ENCODE measurements at places on chromosomes 1 and 21.
A peak's percentile ranks its signal among the peaks of the same experiment; 100 is the strongest.

DNA sequence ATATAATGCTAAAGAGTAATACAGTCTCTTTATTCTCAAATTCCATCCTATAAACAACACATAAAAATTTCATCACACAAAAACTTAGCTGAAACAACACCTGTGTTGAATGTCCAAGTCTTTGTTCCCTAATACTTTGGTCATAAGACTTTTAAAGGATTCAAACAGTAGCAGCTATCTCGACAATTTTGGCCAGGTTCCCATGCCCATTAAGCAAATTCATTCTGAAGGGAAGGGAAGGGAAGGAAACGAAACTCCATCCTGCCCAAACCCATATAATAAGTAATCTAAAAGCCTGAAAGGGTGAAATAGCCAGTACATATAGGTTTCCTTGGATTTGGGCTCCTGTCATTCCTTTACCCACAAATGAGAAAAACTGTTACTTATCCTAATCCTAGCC is 7.5 kb downstream of the IVNS1ABP start:
- no peak for DNase-seq

GRCh38 chr1:210360852-210361477 is 32.3 kb downstream of the HHAT start:
- DNase-seq: peak; percentile 78

DNA sequence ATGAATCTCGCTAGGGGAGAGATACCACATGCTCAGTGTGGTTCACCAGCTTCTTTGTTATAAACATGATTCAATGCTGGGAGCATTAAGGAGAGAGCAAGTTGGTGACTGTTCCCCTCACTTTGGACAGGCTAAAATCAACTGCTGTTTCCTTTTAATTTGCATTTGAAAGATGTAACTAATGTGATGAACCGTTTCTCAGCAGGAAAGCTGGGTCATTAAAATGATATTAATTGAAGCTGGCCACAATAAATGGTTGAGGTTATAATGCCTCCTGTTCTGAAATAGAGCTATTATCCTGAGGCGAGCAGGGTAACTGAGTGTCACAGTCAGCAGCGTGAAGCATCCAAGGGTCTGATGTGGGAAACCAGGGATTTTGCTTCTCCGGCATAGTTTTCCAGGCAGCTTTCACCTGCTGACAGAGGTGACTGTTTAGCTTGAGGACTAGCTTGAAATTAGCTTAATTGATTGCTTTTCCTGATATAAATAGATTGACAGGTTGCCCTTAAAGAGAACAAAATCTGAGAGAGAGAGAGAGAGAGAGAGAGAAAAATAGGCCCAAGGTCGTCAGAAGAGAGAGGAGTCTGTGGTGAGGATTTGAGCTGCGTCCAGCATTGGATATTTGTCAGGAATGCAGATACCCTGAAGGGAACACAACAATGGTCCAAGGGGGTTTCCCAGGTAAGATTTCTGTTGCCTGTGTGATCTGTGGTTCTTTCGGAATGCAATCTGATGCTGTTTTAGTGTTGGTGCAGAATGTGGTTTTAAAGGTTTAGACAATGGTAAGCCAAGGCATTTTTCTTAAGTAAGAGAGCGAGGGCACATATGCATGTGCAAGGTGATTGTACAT is 209.7 kb downstream of the PATJ start:
- no peak for DNase-seq

GRCh38 chr1:162985816-162986435 is 83.2 kb upstream of the RGS4 start:
- no peak for DNase-seq

DNA sequence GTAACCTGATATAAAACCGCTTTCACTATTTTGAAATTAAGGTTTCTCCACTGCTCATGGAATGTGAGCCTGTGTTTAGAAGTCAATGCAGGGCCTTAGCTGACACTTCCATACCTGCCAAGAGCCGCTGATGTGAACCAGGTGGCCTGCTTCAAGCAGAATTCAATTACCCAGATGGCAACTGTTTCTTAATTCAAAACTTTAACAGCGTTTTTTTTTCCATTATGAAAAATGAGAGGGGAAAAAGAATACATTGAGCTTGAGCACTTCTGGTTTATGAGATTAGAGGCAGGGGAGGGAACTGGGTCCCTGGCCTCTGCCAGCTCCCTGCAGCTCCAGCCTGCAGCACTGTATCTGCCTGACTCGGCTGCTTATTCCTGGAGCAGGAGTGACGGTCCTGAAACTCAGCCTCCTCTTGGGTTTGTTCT is 7.7 kb upstream of the ATP1A1 start:
- DNase-seq: no peak

DNA sequence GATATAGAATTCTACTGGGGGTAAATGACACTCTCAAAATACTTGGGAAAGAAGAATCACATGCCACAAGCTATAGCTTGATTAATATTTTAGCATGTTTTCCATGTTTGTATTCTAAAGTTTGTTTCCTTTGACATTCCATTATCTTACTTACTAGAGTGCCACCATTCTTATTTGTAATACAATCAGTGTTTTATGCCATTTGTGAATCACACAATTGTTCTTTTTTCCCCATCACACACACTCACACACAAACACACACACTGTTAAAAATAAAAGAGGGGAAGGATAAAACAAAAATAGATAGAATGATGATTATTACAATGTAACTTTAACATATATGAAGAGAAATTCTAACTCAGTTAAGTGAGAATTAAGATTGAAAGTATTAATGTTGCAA is 16.0 kb upstream of the TEKT2 start:
- DNase-seq: peak; percentile 41

DNA sequence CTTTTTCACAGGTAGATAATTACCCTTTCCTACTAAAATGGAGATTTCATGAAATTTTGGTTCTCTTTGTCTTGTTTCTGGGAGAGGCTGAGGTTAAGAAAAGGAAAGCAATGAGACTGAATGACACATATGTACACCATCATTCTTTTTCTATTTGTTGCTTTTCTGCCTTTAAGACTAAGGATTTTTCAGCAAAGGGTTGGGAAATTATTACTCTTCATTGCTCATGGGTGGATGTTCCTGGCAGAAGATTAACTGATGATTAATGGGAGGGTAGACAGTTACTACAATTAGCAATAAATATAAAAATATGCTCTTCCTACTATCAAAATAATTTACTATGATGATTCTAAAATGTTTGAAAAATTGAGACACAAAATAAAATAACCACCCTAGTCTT is 316.5 kb upstream of the USP24 start:
- DNase-seq: no peak

- no peak for DNase-seq
These were observed 42.0 kb downstream of the ZBTB18 start for GRCh38 chr1:244092964-244093638.

- DNase-seq: peak; percentile 57
These were observed 42.0 kb downstream of the TMEM51 start for GRCh38 chr1:15195420-15196052.

GRCh38 chr1:231421971-231422797 is at the start of gene EGLN1:
EGLN1 (minus strand) TSS chr1:231422287; CDS start chr1:231421888, 399 bp downstream.
- DNase-seq: peak; percentile 83

- peak; percentile 42 for DNase-seq
These were observed 17.8 kb downstream of the AADACL4 start for GRCh38 chr1:12661606-12662219.

GRCh38 chr1:92503926-92504285 is 17.2 kb upstream of the GFI1 start:
- no peak for DNase-seq

- DNase-seq: no peak
These were observed 42.3 kb downstream of the DUSP10 start for GRCh38 chr1:221699577-221699976.

GRCh38 chr1:37469386-37469785 is 5.0 kb upstream of the ZC3H12A start:
- no peak for DNase-seq

- no peak for DNase-seq
These were observed 911 bp downstream of the LMO4 start for GRCh38 chr1:87329526-87330056.

DNA sequence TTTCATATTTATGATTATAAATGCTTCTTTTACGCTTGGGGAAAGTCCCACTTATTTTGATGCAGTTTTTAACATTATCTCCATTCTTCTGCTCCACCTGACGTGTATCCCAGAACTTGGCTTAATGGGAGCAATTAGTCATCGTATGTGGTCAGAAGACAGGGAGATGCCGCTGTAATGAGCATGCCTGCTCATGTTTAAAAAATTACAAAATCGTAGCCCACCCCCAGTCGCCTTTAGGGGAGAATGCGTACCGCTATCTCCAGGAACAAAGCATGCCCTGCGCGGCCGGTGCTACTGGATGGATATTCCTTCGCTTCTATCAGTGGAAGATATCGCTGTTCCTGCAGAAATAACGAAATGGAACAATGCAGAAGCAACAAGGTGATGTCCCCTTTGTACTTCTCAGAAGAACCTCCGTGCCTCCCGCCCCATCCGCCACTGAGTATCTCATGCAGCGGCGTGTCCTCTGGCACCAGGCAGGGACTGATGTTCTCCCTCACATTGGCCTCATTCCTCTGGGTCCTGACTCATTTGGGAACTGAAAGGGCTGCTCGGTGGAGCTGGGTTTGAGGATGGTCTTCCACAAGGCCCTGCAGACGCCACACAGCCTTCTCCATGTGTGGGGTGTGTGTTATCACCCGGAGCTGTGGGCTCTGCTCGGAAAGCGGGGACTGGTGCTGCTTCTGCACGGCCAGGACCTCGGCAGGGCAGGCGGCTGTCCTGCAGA is 116.3 kb upstream of the COL6A1 start:
- no peak for DNase-seq

DNA sequence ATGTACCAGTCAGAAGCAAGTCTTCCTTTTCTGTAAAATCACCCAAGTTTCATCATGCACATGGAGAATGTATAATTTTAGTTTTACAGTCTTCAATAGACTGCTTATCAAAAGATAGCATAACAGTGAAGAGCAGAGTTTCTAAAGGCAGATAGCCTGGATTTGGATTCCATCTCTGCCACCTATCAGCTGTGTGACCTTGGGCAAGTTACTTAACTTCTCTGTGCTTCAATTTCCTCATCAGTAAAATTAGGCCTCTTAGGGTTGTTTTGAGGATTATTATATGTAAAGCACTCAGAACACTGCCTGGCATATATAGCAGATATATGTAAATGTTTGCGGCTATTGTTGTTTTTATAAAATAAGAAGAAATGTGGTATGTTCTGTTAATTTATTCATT is 38.9 kb downstream of the PTGFRN start:
- DNase-seq: no peak

DNA sequence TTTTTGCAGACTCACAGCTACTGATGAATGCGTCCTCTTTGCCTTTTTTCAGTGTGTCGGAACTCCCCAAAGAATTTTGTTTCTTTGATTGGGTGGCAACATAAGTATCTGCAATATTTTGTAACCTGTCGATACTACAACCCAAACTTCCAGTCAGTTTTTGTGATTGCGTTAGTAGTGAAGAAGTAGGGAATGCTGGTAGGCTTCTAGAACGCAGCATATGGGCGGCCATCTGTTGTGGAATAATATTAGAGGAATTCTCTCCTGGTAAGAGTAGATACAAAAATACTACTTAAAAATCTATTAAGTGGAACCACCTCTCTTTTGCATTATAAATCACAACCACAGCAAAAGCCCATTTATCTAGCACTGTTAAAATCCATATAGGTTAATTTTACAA is 107.4 kb downstream of the LYST start:
- DNase-seq: peak; percentile 30

DNA sequence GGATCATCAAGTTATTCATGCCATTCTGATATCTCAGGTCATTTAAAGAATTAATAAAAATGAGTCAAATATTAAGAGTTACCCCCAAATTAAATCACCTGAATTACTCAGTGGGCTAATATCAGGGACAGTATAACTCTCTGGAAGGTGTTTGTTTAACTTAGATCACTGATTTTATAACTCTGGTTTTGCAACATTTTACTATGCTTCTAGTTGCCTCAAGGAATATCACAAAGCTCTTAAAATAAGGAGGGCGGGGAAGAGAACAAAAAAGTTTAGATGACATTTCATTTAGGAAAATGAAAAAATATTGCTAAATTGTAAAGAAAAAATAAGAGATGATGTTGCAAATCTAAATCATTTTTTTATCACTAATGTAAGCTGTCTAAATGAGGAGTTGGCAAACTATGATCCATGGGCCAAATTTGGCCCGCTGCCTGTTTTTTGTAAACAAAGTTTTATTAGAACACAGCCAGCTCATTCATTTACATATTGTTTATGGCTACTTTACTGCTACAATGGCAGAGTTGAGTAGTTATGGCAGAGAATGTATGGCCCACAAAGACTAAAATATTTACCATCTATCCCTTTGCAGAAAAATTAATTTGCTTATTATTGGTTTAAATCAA is 31.9 kb upstream of the SLC19A2 start:
- no peak for DNase-seq

DNA sequence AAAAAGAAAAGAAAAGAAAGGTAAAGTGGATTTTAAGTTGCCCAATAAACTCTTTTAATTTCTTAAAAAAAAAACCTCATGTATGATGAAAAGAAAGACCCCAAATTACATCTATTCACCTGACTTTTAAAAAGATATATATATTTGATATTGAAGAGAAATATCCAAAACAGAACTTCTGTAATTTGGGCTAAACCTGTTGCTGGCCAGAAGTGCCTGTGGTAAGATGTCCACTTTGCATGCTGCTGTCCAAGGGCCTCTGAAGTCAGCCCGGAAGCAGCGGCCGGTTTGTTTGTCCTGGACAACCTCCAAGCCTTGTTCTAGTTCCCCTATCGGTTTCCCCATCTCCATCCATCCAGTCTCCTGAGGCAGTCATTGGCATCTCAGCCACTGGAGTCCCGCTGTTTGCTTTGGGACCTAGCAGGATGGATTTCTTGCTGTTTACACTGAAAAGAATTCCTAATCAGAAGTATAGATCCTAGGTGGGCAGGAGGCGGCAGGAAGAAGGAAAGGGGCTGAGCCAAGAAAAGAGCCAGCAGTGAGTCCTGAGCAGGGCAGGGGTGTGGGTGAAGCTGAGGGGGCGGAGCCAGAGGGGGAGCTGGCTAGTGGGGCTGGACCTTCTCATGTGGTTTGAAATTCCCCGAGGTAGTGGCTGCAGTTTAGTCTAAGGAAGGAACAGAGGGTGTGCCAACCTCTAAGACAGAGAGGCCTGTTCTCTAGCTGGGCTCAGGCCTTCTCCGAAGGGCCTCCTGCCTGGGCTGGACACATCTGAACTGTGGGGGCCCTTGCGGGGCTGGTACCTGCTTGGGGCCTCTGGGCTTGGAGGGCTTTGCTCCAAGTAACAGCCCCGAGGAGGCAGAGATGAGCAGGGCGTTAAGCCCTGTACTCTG is 3.3 kb downstream of the NCMAP start:
- peak; percentile 85 for DNase-seq

- no peak for DNase-seq
These were observed 20.4 kb downstream of the DPH5 start for GRCh38 chr1:101005183-101005582.

DNA sequence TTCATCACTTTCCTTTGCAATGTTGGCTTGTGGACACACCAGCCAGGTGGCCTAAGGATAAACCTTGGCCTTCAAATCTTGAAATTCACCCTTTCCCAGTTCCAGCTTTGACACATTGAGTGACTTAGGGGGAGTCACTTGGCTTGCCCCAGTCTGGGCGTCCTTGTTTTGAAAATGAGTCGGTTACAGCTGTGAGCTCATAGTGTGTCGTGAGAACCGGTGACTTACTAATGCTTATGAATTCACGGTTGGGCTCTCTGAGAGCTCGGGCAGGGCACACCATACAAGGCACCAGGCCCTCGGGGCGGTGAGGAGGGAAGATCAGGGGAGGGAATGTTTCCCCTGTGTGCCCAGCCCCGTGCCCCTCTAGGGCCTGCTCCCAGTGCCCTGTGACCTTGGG is 126.9 kb upstream of the TMPRSS2 start:
- DNase-seq: no peak

Measured in Ammon's horn (tissue), 1 donor.